ENCODE measurements at places on chromosomes 12 and 14.

DNA sequence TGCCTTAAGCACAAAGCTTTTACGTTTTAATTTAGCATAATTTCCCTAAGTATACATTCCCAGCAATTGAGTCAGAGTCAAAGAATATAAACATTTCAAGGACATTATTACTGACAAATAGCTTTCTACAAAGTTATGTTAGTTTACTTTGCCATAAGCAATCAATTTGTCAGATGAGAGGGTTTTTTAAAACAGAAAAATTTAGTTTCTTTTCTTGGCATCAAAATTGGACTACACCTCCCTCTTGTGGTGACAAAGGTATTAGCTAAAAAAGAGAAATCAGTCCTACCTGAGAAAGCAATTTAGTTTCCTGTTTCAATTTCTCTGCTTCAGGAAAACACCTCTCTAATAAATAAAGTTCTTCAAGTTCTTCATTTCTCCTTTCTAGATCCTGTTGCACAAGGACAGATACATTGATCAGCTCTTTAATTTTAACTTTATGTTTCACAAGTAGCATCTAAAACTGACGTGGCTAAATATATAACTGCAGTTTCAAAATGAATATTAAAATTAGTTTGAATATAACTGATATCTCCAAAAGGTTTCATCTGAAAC, 39.9 kb downstream of the DNAI7 start:
- DNase-seq = no peak

- no peak for DNase-seq
These were observed at the start of gene KCNA5 for GRCh38 chr12:5043589-5044419. TSS of gene KCNA5 (plus strand) at chr12:5043879. CDS start at chr12:5044148, 269 bp downstream.

DNA sequence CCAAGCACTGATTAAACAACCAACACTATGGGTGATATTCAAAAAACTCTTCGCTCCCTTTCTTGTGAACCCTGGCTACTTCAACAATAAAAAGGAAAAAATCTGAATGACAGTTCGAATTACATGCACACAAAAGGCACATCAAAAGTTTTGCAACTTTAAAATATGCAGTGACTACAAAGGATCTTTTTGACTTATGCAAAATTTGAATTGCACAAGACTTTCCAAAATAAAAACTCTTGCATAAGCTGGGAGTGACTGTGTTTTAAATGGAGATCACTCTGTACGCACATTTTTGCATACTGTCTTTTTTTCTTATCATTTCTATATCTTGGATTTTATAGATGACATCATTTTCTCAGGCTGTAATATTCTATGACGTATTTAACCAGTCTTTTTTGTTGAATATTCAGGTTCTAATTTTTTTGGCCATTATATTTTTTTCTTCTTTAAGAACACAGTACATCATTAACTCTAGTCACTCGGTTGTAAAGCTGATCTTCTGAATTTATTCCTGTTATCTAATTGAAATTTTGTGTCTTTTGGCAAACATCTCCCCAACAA, 667.6 kb upstream of the TBX3 start:
- no peak for DNase-seq

DNA sequence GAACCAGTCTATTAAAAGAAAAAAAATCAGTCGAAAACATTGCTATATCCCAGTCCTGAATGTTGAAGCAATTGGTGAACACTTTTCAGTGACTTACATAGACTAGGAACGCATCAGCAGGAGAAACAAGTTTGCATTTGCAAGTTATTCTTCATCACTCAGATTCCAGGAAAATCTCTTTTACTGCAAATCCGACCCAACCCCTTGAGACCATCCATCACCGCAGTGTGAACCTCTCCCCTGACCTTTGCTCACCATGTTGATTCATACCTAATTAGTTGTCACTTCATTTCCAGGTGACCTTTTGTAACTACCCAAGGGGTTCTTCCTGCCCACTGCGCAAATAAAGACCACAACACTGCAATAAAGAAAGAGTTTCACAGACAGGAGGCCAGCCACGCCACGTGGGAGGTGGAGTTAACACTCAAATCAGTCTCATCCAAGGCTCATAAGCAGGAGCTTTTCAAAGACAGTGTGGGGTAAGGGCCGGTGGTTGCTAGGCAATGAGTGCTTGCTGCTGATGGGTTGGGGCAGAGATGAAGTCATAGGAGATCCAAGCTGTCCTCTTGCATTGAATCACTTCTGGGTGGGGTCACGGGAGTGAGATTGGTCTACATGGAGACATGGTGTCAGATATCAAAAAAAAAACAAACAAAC, 241.3 kb upstream of the TMEM132C start:
- DNase-seq = no peak

DNA sequence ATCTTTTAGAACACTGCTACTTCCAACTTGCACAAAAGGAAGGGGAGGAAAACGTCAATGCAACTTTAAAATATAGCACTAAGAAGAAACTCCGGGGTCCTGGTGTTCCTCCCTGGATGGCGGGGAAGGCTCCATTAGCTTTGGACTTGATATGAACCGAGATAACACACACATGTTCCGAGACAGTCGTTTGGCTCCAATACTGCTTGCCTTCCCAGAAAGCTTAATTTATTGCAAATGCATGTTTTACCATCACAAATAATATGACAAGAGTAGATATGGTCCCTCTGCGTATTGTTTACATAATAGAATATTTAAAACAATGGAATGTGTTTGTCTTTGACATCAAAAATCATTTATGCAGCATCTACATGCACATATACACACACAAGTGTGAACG, 87.6 kb upstream of the CLMN start:
- no peak for DNase-seq

GRCh38 chr12:47021298-47021697, 58.1 kb upstream of the PCED1B start:
- no peak for DNase-seq

DNA sequence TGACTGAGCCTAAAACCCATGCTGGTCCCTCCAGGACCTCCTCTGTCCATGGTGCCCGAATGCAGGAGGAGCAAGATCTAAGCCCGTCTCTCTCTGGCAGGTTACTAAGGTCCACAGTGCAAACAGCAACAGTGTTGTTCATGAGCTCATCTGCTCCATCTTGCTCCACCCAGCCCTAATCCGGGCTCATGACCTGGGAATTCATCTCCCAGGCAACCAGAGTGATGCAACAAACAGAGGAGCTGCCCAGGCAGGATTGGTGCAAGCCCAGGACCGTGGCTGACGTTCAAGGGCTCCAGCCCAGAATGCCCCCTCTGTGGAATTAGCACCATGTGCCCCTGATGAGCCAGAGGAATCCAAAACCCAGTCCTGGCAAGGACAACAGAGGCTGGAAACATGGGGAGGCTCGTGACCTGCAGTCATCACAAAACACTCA, 29.9 kb downstream of the HSPB8 start:
- DNase-seq = no peak

- no peak for DNase-seq
These were observed 177.7 kb upstream of the RGS6 start for GRCh38 chr14:71754422-71755095.

- no peak for DNase-seq
These were observed 37.6 kb downstream of the BCAT1 start for GRCh38 chr12:24911271-24911791.

GRCh38 chr12:25469368-25469767, 83.7 kb downstream of the LMNTD1 start:
- DNase-seq = no peak

GRCh38 chr12:19179986-19180385, 50.5 kb downstream of the PLEKHA5 start:
- no peak for DNase-seq

DNA sequence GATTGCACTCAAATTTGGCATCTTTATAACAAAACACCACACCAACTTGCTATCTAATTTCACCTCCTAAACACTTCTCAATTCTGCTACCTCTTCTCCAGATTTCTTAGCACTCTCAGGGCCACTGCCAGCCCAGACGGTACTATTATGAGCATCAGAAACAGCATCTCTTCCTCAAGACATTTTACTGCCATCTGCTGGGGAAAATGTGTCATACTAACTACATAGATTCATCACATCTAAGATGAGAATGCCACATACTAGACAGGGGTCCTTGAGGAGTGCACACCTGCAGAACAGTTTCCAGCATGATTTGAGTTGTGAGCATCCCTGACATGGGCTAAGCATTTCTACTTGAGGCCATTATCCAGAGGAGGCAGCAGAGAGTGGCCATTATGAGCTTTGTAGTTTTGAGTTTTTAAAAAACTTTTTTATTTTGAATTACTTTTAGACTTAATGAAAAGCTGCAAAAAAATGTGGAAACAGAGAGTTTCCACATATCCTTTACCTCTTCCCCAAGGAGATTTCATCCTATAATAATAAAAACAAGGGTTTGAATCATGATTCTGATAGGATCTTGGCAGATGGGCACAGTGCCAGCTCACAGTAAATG, 15.1 kb upstream of the GRIP1 start:
- DNase-seq = no peak

- DNase-seq = no peak
These were observed 14.8 kb downstream of the OSBPL8 start for GRCh38 chr12:76544601-76545261.

GRCh38 chr14:68283378-68284123, 464.0 kb downstream of the RAD51B start:
- no peak for DNase-seq

DNA sequence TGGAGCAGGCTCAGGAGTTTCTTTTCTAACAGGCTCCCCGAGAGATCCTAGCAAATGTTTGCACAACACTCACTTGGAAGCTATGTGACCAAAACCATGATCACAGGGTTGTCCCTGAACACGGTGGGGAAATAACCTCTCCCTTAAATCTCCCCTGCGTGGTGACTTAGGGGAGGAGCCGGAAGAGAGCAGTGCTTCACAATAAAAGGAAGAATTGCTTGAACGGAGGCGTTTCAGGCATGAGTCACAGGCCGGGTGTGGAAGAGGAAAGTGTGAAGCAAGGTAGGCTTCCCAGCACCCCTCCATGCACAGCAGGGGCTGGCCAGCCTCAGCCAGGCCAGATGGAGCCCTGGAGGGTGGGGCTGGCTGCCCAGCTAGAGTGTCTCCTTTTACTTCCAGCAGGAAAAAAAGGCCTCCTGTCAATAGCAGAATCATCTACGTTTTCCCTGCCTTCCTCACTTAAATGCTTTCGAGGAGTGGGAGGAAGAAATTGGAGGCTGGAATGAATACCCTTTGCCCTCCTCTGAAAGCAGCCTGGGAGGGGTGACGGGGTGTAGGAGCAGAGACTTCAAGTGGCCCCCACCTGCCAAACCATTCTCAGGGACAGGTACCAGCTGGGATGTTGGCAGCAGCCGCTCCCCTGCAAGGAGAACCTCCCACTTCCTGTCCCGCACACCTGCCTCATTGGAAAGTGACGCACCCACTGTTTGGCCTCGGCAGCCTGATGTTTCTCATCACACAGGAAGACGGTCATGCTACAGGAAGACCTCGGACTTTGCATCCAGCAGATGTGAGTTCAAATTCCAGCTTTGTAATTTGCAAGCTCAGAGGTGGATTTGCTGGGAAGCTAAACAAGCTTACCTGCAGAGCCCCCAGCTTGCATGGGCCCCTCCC, 30.1 kb upstream of the PPP2R5C start:
- DNase-seq = peak; percentile 90

GRCh38 chr14:75906680-75907280, 75.0 kb downstream of the TGFB3 start:
- DNase-seq = no peak

DNA sequence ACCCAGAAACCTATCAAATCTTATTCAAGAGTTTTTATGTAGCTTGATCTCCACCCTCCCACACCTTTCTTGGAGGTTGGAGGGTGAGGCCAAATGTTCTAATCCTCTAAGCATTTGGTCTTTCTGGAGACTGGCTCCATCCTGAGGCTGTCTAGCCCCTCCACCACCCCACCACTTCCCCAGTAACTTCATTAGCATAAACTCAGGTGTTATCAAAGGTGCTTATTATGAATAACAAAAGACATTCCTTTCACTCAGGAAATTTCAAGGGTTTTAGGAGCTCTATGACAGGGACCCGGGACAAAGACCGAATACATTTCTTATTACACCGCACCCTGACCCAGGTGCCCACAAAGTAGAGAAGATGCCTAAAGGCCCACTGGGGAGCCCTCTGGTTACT, 2.8 kb upstream of the TMEM229B start:
- no peak for DNase-seq

GRCh38 chr12:119915894-119916510, 38.9 kb upstream of the CIT start:
- DNase-seq = no peak

DNA sequence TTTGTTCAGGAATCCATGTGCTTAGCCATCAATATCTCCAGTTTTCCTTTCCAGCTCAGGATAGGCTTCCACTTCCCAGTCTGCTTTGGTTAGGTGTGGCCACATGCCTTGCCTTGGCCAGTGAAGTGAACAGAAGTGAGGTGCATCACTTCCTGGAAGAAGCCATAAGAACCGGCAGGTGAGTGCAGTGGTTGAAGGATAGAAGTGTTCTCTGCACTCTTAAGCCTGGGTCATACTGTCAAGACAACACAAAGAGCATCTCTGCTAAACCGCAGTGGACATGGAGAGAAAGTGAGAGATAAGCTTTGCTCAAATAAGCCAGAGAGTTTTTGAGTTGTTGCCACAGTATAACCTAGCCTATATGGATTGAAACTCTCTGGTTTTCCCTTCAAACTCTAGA, 11.4 kb downstream of the GNG2 start:
- DNase-seq = no peak

DNA sequence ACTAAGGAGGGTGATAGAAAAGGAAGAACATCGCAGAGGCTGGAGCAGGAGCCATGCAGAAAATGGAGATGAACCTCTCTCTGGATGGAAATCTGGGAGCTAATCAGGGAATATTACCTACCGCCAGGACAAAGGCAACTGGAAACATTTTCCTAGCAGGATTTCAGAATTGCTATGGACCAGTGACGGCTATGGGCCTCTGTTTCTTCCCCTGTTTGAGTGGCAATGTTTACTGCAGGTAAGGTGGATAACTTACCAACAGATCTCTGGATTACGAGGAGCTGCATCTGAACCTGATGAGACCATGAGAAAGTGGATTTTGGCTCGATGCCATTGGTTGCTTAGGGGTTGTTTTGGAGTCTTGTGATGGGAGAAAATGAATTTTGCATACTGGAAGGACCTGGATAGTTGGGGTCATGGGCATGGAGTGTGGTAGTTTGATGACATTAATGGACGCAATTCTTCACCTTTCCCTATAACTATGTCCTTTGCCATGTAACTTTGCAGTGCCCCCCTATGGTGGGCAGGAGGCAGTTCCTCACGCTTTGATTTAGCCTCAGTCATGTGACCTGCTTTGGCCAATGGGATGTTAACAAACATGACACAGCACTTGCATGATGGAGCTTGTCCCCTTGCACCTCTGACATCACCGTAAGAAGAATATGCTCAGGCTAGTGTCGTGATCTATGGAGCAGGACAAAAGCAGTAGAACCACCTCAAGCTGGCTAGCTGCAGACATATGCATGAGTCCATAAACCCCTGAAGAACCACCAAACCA, 51.1 kb downstream of the CALM1 start:
- no peak for DNase-seq

- DNase-seq = no peak
These were observed 23.4 kb upstream of the FGF6 start for GRCh38 chr12:4468994-4469393.

DNA sequence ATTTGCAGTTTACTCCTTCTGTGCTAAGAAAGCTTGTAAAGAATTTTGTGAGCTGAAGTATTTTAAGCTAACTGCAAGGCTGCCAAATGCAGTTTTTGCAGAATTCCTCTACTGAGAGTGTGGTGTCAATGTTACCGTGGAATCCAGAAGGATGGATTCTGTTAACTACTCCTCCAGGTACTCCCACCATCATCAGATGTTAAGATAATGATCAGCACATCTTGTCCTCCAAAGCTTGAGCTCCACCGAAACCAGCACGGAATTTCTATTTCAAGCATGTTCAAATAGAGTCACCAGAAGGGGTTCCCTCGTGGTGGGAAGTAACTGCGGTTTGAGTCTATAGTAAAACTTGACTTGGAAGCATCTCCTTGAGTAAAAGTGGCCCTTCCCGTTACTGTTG, 64.3 kb upstream of the CDKN3 start:
- no peak for DNase-seq

- DNase-seq = no peak
These were observed 120.4 kb downstream of the ANO6 start for GRCh38 chr12:45336331-45336730.
